ENCODE measurements at places on chromosomes 11 and 22.
A peak's percentile ranks its signal among the peaks of the same experiment; 100 is the strongest.

GRCh38 chr22:49025791-49026493, 801.7 kb downstream of the BRD1 start:
- DNase-seq: no peak

GRCh38 chr11:117647872-117648271, 149.1 kb downstream of the DSCAML1 start:
- no peak for DNase-seq

GRCh38 chr11:57287884-57288283, 36.9 kb downstream of the TNKS1BP1 start:
- no peak for DNase-seq

DNA sequence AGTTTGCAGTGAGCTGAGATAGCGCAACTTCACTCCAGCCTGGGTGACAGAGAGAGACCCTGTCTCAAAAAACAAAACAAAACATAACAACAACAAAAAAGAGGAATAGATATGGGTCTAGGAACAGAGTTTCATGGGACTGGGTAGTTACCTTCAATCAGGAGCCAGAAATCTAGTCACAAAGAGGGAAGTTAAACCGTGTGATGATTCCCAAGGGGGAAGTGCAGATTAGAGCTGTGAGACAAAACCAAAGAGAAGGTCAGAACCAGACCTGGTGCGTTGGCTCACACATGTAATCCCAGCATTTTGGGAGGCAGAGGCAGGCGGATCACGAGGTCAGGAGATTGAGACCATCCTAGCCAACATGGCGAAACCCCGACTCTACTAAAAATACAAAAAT, 42.1 kb upstream of the LARGE1 start:
- DNase-seq: no peak

GRCh38 chr11:70159627-70160570, 43.2 kb upstream of the FADD start:
- DNase-seq: no peak

- no peak for DNase-seq
These were observed 47.5 kb downstream of the HORMAD2 start for GRCh38 chr22:30127749-30128166.

DNA sequence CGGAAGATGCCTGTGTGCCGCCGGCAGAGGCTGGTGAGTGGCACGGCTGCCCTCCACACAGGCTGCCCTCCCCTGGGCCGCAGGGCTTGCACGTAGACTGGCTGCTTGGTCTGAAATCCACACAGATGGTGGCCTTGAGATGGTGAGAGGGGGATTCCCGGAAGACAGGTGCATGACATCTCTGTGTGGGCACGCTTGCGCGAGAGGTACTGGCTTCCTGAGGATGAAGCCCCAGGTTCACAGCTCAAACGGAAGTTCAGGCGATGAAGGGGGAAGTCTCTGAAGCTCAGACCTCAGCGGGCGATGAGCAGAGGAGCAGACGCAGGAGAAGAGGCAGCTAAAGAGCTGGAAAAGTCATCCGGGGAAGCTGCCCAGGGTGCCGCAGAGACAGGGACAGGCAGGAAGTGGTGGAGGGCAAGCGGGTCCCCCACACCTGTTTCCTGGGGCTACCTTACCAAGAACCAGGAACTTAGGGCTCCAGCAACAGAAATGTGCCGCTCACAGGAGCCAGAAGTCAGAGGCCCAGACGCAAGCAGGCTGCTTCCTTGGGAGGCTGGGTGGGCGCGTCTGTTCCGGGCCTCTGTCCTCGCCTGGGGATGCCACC, 7.2 kb downstream of the CRELD2 start:
- DNase-seq: no peak

DNA sequence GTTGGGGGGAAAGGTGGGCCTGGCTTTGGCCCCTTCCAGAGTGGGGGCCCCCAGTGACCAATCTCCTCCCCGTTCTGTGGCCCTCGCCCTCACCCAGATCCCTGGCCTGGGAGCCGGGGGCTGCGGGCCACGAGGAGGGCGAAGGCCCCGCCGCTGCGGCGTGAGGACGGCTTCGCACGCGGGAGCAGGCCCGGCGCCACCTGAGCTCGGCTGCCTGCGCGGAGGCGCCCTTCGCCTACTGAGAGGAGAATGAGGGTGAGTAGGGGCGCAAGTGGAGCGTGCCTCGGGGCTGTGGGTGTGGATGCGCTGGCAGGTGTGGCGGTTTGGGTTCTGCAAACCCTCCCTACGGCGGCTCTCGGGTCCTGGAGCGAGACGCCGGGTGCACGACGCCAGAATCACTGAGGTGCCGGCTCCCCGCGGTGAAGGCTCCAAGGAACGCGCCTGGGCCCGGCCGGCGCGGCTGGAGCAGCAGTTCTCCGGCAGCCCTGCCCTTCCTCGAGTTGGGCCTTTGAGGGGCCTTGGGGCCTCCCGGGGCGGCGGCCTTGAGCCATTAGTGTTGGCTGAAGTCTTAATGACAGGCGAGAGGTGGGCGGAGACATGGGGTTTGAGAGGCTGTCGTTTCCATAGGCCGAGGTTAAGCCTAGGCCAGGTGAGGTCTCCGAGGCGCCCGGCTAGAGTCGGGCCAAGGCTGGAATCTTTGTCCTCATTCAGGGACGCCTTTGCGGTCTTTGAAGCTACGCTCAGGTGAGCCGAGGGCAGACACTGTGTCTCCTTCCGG, 65.3 kb downstream of the CTTN start:
- DNase-seq: no peak

- no peak for DNase-seq
These were observed 110.6 kb downstream of the SCN3B start for GRCh38 chr11:123543797-123544196.

DNA sequence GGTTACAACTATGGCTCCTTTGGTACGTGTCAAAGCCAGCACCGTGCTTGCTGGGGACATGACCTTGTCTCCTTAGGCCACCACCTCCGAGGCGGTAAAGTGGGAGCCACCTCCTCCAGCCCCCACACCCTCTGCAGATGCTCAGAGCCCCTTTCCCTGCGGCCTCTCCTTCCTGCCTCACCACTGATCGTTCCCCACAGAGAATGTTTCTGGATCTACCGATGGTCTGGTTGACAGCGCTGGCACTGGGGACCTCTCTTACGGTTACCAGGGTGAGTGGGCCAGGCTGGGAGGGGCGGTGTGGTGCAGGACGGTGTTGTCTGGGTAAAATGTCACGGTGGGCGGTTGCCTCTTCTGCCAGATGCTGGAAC, 8.9 kb downstream of the SIDT2 start:
- no peak for DNase-seq

GRCh38 chr11:35553831-35554230, 28.4 kb upstream of the PAMR1 start:
- no peak for DNase-seq

DNA sequence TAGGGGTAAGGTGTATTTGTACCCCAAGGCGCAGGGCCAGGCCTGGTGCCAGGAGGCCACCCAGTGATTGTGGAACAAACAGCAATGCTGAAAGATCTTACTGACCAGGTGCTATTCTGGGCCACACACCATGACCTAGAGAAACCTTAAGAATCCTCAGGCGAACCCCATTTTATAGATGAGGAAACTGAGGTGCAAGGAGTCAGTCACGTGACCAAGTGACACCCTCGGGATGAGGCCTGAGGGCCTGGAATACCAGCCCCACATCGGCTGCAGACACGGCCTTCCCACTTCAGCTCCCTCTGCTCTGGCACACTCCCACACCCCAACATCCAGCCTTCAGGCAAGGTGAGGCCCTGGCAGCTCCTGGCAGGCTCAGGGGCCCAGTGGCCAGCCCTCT, 13.1 kb downstream of the CABP7 start:
- no peak for DNase-seq

DNA sequence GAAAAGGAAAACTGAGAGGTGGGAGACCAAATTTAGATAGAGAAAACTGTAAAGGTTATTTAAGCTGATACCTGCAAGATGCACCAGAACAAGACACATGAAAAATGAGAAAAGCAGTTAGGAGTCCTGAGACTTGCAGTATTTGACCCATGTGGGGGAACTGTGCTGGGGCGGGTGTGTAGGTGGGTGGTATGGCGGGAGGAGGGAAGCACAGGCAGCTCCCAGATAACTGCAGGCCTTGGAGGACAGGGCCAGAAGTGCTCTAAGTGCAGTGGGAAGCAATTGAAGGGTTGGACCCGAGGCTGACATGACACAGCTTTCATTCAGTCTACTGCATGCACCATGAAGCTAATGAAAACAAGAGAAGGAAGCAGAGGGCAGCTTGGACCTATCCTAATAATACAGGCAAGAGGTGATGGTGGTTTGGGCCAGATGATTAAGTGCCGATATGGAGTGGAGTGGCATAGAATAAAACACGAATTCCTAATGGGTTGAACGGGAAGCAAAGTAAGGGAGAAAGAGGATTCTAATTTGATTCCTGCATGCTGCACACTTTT, 48.0 kb upstream of the ANO3 start:
- no peak for DNase-seq

GRCh38 chr22:45579306-45579705, 76.6 kb downstream of the FBLN1 start:
- no peak for DNase-seq

DNA sequence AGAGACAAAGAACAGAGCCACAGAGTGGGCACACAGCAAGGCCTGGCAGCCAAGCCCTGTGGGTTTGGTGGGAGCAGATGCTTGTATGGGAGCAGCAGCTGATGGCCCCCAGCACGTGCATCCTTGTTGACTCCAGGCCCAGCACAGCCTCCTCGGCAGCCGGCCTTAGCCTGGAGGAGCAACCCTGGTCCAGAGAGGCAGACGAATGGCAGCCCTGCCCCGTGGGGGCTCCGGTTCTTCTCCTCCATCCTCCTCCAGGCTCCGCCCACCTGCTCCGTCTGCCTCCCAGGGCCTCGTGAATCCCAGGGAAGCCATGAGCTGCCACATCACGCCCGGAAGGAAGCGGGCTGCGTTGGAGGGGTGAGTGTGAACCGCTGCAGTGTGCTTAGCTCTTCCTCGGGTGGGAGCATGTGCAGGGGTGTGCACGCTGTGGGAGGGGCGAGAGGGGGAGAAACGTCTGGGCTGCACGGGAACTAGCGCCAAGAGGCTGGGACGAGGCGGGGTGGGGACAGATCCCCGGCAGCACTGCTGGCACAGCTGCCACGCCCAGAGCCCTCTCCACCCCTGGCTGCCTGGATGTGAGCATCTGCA, 36.3 kb upstream of the JAM3 start:
- no peak for DNase-seq

- DNase-seq: no peak
These were observed 1.3 kb upstream of the CLCF1 start for GRCh38 chr11:67374571-67375281.

DNA sequence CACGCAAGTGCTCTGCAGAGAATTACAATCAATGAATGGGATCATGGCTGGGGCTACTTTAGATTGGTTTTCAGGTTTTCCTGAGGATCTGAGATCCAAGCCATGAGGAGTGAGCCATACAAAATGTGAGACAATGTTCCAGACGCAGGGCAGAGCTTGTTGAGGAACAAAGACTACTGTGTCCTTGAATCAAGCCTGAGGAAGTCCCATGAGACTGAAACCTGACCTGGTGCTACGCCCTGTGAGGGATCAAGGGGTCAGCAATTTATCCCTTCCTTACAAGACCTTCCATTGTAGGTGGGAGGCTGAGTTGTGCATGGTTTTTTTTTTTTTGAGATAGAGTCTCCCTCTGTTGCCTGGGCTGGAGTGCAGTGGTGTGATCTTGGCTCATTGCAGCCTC, 2.1 kb downstream of the INCENP start:
- DNase-seq: no peak

GRCh38 chr22:19703869-19704268, 10.4 kb upstream of the SEPTIN5 start:
- no peak for DNase-seq

GRCh38 chr22:17057959-17058814, 26.6 kb upstream of the IL17RA start:
- DNase-seq: no peak

DNA sequence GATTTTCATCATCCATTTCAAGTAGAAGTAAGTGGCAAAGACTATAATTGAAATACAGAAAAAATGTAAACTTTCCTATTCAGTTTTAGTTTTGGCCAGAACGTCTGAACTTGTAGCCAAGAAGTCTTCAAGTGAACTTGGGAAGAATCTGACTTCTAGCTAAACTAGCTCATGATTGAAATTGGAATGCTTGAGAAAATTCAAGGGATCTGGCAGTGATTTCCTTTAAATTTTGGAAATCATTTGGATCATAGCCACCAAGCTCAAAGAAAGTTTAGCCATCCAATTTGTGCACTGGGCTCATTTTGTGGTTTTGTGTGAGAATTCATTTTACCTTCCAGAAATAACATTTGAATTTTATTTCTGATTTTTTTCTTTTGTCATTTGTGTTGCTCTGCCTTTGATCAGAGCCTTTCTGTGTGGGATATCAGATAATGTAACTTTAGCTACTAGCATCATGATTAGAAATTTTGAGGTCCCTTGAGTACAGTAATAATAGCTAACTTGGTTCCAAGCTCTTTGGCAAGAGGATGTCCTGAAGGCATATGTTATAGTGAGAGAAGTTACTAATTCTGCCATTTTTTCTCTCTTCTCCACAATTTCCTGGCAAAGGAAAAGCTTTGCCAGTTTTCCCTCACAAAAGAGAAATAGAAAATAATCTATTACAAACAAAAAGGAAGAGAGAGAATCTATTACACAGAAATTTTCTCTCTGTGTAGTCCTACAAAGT, 2123.7 kb upstream of the RAG2 start:
- DNase-seq: no peak

GRCh38 chr11:66084821-66085475, 14.9 kb downstream of the PACS1 start:
- no peak for DNase-seq

GRCh38 chr22:33049119-33049729, 9.0 kb downstream of the SYN3 start:
- DNase-seq: peak; percentile 8

GRCh38 chr22:39174498-39175352, 22.2 kb upstream of the CBX7 start:
- DNase-seq: peak; percentile 23

- DNase-seq: no peak
These were observed 43.2 kb upstream of the CLMP start for GRCh38 chr11:123238297-123238696.

DNA sequence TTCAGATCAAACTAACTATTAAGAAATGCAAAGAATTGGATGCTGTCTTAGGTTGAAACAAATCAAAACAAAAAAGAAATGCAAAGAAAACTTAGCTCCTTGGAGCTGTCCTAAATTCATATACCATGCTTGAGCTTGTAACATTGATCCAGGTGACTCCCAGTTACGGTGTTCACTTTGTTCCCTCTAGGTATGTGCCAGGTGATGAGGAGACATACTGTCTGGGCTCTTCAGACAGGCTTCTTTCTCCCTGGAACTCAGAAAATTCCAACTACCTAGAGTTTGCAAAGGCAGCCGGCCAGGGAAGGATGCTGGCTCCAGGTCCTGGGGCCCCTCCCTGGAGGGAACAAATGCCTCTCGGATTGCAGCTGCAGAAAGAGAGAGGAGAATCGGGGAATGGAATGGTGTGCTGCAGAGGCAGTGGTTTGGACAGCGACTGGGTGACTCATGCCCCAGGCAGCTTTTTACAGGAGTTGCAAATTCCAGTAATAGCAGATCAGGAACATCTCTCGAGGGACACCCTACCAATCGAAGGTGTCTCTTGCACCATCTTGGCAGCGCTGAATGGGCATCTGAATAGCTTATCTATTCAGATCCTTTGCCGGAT, 12.3 kb upstream of the ASPHD2 start:
- no peak for DNase-seq

GRCh38 chr11:44596525-44597276, 31.2 kb downstream of the CD82 start:
- DNase-seq: no peak

Data from activated CD4-positive, CD25-positive, alpha-beta regulatory T cell (primary cell).